ENCODE measurements at places on chromosomes 5 and 9. TPM values are rescaled to one million over a fixed set of nuclear protein-coding genes. Genes with fewer than 3 reads are reported as not detected.

The PHF24 gene
- total RNA-seq = 0.28 TPM

The CTXN3 gene
- total RNA-seq = not detected

The GCNT1 gene
- 26.8 TPM for total RNA-seq

The SHLD3 gene
- 3.6 TPM for total RNA-seq

The PCDHGB3 gene
- total RNA-seq = 1.9 TPM

The GCNT4 gene
- total RNA-seq = 1.5 TPM

The LCN15 gene
- not detected for total RNA-seq

The KIF12 gene
- 0.38 TPM for total RNA-seq

The RFK gene
- total RNA-seq = 27.9 TPM

The PCDHA1 gene
- total RNA-seq = not detected

The CDC25C gene
- total RNA-seq = 1.1 TPM

The CDC20B gene
- 0.56 TPM for total RNA-seq

The TMEM174 gene
- not detected for total RNA-seq

The ZCCHC9 gene
- 35.8 TPM for total RNA-seq

The EPB41L4B gene
- total RNA-seq = 3.3 TPM

The GPBP1 gene
- 62.3 TPM for total RNA-seq

The BNC2 gene
- 18.9 TPM for total RNA-seq

The IL7R gene
- 13.2 TPM for total RNA-seq

The IFNA2 gene
- not detected for total RNA-seq

The UCK1 gene
- total RNA-seq = 19.4 TPM

The WWC1 gene
- 7.7 TPM for total RNA-seq

The GPR150 gene
- 2.5 TPM for total RNA-seq

The KCNV2 gene
- not detected for total RNA-seq

The PTPRD gene
- total RNA-seq = 2.3 TPM

The ADRA1B gene
- total RNA-seq = 0.56 TPM
